Fibroblast of pulmonary artery (primary cell): ENCODE measurements at places on chromosomes 11 and 22.

DNA sequence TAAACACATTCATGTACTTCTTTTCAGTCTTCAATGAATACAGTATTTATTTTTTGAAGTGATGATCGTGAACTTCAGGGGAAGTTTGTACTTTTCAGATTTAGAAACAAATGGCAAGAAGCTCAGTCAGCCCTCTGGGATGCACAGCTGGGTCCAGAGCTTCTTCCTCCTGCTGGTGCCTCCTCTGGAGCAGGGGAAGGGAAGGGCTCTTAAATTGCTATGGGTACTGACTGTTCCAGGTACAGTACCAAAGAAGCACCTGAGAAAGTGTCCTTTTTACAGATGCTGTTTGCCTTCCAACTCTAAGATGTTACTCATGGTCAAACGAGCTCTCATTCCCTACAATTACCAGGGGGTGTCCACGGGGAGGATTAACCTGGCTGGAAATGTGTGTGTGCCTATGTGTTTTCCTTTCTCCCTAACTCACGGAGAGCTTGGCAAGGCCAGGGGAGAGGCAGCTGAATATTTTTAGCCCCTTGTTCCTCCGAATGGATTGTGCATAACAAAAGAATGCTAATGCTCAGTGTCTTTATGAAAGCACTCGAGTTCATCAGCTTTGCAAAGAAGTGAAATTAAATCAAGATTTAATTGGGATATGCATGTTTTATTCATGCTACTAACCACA, 313.7 kb upstream of the CADM1 start:
- DNase-seq: no peak

- DNase-seq: peak; percentile 72
These were observed 11.8 kb downstream of the TUB start for GRCh38 chr11:8092587-8093424.

DNA sequence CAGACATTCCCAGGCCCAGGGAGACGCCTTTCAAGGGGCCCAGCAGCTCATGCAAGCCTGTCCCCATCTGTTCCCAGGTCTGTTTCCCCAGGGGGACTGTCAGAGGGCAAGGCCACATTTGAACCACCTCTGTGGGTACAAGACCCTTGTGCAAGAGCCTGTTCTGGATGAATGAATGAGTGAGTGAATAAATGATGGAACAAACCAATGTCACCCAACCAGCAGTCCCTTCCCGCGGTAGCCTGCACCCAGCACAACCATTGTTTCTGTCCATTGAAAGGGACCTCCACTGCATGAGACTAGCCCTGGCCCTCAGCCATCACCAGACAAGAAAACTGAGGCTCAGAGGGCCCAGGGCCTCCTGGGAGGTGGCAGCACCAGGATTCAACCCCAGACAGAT, 69.7 kb upstream of the TCF20 start:
- DNase-seq: no peak

DNA sequence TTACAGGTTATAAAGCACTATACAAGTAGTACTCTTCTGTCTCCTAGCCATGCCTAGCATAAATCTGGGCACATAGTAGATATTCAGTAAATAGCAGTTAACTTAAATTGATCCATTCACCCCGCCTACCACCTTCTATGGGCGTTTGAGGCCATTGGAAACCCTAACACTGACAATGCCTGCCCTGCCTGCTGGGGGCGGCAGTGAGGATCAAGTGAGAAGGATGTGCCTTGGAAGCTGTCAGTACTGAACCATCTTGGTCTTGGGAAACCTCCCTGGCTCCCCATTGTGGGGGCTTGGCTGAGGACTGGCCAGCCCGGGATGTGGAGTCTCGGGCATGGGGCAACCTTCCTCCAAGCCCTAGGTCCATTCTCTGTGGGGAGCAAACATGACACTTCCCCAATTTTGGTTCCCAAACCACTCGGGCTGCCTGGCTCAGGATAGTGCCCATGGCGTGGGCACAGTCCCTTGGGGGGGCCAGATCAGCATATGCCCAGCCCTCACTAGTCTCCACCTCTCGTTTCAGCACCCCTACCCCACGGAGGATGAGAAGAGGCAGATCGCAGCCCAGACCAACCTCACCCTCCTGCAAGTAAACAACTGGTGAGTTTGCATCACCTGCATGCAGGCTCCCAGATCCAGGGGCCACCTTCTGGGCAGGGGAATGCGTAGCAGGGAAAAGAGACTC, 67.4 kb downstream of the FEZ1 start:
- no peak for DNase-seq

DNA sequence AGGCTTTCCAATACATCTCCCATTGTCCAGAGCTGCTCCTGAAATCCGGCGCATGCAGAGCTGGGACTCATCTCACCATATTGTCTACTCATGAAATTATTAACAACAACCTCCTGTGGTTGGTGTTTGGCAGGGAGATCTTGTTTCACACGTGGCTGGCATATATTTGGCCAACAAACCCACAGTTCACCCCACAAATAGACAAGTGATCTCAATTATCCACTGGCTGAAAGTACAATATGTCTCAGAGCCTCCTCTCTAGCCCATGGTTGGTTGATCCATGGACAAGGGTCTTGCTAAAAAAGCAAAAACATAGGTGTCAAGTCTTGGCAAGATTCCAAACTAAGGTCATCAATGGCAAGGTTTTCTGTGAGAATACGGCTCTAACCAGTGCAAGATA, 386.9 kb downstream of the ETS1 start:
- no peak for DNase-seq

GRCh38 chr22:17903564-17904295, 120.6 kb downstream of the MICAL3 start:
- DNase-seq: no peak

GRCh38 chr11:101434026-101434643, 149.7 kb downstream of the TRPC6 start:
- DNase-seq: no peak

- no peak for DNase-seq
These were observed 1.3 kb upstream of the RAG1 start for GRCh38 chr11:36566407-36567053.

- peak; percentile 36 for DNase-seq
These were observed 7.7 kb upstream of the QSER1 start for GRCh38 chr11:32884770-32885384.

- no peak for DNase-seq
These were observed 35.1 kb downstream of the FLI1 start for GRCh38 chr11:128728767-128729587.

DNA sequence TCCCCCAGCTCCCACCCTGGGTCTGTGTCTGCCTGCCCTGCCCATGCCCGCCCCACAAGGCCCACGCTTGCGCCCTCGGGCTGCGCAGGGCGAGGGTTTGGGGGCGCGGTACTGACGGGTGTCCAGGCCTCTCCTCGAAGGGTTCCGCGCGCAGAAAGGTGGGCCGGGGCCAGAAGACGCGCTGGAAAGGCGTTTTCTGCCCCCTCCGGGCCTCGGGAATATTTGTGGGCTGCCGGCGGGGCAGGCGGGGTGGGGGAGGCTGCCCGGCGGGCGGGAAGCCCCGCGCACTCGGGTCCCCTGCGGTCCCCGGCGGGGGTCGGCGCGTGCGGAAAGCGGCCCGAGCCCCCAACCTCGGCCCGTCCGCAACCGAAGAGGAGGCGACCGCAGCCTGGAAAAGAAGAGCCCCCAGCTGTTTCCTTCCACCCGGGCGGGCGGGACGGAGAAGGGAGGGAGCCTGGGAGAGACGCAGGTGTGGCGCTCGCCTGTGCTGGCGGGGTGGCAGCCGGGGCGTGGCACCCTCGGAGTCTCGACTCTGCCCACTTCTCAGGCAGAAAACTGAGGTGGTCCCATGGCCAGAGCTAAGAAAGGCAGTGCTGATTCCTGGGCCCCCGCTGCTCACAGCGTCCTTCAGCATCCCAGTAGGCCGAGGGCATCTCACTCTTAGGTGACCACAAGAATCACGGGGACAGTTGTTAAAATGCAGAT, 59.0 kb downstream of the THAP12 start:
- DNase-seq: no peak

DNA sequence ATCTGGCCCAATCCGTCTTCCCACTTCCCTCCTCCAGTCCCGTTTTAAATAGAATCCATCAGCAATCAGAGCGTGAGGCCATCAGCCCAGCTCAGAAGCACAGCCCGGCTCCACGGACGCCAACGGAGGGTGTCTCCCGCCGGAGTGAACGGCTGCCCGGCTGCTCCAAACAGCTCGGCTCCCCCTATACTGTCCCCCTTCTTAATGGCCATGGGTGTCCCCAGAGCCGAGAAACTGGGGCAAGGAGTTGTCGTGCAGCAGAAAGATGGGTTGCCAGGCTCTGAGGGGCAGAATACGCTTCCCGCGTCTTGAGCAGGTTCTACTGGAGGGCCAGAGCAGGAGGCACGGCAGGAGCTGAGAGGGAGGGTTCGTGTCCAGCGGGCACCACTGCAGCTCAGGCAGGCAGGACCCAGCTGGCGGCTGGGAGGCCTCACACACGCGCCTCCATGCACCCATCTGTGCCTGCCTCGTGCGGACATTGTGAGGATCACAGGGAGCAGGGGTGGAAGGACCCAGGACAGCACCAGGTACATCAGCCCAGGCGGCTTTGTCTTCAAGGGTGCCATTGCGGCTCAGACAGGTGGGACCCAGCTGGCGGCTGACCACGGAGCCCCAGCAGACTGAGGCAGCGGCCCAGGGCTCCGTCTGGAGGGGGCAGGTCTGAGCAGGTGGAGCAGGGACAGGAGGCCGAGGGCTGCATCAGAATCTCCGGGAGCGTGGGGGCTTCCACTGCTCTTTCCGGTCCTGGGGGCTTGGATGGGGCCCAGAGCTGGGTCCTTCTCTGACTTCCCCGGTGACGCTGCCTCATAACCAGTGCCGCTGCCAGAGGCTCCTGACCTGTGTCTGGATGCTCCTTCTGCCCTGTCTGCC, 882.7 kb downstream of the BRD1 start:
- no peak for DNase-seq

- DNase-seq: peak; percentile 53
These were observed 6.3 kb downstream of the FXYD2 start for GRCh38 chr11:117818041-117818873.

GRCh38 chr22:45970705-45971407, 6.1 kb downstream of the WNT7B start:
- DNase-seq: no peak

DNA sequence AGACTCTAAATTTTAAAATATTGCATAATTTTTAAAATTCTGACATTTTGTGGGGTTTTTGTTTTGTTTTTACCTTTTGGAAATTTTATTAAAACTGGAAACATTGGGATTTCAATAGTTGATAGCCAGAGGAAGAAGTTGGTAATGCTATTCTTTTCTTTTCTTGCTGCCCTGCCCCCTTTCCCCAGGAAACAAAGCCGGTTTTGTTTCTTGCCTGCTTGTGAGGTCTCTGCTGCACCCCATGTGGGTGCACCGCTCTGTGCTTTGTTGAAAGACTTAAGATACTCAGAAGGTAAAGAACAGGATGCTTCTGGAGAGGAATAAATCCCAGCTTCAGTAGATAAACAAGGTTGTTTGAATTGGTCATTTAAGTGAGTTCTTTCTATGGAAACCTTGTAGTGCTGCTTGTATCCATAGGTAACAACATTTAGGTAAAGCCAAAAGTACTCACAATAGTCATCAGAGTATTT, 87.5 kb downstream of the YAP1 start:
- DNase-seq: no peak

DNA sequence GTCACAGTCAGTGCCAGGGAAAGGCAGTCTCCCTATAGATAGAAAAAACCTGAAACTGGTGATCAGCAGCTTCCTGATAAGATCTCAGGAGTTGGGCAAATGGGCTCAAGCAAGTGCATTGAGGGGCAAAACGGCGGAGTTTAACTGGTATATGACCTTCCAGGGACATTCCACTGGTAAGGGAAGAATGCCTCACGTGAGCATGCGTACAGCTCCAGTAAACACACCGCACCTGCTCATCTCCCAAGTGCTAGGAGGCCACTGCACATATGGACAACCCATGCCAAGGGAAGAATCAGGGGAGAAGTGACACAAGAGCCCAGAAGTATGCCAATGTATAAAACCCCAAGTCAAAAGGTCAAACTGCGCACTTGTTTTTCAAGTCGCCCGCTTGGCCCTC, 11.6 kb downstream of the HEPHL1 start:
- no peak for DNase-seq

- DNase-seq: no peak
These were observed 11.2 kb upstream of the PAX6 start for GRCh38 chr11:31822175-31822926.

DNA sequence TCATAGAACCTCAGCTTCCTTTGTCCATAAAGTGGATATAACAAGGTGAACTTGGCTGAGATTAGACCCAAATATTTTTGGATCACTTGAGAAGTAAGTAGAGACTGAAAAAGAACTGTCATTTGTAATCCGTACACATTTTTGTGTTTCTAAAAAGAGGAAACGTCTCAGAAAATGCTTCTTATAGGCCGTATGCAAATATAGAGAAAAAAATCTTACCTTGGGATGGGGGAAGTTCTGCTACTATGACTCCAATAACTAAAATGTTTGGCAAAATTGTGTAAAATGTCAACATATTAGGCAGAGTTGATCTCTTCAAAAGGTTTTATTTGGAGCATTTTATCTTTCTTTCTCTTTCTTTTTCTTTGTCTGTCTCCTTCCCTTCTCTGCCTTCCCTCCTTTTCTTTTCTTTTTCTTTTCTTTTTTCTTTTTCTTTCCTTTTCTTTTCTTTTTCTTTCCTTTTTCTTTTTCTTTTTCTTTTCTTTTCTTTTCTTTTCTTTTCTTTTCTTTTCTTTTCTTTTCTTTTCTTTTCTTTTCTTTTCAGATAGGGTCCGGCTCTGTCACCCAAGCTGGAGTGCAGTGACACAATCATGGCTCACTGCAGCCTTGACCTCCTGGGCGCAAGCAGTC, 48.2 kb downstream of the ADM start:
- DNase-seq: no peak

DNA sequence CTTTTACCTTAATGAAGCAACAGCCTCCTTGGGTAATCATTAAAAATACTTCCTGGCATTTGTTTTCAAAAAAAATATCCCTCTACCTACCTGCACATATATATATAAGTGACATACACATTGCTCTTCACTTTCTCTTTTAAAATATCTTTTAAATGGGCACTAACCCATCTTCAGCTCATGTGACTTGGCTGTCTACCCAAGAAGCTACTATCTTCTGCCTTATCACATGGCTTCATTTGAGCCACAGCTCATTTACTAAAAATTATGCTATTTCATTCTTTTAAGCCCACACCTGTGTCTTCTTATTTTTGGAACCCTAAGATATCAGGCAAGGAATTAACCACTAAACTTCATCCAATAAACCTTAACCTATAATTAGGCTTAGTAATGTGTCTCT, 37.0 kb upstream of the SOX6 start:
- DNase-seq: no peak
